Fibroblast of the aortic adventitia (primary cell): ENCODE measurements at places on chromosomes 3 and 15.

GRCh38 chr3:182790612-182791011 lies 2.7 kb upstream of the ATP11B start:
- no peak for DNase-seq

DNA sequence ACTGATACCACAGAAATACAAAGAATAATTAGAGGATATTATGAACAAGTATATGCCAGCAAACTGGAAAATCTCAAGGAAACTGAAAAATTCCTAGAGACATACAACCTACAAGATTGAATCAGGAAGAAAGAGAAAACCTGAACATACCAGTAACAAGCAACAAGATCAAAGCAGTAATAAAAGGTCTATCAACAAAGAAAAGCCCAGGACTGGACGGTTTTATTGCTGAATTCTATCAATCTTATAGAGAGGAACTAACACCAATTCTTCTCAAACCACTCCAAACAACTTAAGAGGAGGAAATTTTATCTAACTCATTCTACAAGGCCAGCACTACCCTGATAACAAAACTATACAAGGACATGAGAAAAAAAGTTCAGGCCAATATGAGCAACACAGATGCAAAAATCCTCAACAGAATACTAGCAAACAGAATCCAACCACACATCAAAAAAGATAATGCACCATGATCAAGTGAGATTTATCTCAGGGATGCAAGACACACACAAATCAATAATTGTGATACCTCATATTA lies 71.1 kb upstream of the IMPG2 start:
- no peak for DNase-seq

DNA sequence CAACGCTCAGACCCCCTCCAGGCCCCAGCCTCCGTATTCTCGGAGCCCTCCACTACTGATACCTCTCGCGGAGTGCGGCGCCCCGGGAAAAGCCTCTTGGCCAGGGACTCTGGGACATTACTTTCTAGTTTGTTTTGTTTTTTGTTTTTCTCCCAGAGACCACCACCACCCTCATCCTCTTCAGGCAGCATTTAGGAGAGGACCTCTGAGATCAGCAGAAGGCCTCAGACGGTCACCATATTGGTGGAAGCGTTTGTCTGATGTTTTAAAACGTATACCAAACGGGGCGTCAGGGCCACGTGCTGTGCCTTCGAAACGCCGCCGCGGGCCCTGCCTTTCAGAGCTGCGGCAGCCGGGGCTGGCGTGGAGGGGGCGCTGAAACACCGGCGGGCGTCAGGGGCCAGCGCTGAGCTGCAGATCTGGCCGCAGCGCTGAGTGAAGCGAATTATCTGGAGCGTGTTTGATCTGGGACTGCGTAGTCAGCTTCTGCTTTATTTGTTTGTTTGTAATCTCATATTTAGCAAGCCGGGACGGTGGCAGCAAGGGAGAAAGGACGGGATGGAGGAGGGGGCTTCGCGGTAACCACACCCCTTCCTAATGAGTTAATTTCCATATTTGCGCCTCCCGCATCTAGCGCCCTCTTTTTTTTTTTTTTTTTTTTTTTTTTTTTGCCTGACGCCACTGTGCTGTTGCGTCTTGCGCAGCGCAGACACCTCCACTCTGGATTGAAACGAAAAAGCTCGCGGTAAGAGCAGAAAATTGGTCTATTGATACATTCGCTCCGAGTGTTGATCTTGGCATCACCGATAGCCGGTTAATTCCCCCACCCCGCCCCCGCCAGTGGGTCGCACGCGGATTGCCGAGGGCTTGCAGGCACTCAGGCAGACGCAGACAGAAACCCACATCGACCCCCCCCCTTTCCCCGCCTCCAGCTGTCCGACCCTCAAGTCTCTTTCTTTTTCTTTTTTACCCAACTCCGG lies 14.9 kb downstream of the SOX2 start:
- DNase-seq = no peak

- peak; percentile 54 for DNase-seq
These were observed 126.4 kb downstream of the IMPG2 start for GRCh38 chr3:101193957-101194356.

DNA sequence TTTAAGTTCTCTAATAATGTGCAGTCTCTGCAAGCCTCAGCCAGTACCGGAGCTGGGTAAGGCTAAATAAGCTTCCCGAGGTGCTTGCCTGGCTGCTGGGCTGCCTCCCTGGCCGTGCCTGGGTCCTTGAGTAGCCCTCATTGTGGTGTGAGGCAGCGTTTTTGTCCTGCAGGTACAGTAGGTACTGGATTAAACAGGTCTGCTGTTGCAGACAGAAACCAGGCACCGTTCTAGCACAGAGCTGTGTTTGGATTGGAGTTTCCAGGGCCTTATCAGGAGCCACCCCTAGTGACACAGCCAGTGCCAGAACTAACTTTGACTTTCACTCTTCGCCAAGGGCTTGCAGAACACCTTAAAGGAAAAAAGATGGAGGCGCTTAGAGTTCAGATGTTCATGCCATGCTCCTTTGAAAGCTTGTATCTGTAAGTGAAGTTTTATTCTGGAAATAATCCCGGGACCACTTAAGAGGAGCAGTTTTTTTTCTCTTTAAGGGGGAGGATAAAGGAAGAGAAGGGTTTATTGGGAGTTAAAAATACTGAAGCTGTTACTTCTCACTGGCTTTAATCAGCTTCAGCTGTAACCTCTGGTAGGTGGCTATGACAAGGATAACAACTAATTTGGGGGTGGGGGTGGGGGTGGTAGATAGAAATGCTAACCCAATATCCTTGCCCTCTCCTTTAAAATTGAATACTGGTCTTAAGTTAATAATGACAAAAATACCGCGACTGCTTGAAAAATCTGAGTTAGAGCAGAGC lies 126.8 kb downstream of the MITF start:
- peak; percentile 12 for DNase-seq

GRCh38 chr15:100571592-100572167 lies 30.3 kb downstream of the LINS1 start:
- no peak for DNase-seq

DNA sequence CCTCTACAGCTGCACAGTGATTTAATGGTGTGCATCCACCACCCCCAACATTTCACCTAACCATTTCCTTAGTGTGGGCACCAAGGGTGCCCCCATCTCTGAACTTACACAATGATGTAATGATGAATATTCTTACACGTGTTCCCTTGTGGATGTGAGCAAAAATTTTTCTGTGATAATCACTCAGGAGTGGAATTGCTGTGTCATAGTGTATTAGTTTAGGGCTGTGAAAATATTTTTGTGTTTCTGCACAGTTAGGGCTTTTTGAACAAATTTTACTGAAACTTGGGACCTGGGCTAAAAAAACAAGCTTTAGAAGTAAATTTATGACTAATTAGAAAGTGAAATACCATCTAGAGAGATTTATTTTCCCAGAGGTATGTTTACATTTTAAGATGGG lies 134.5 kb upstream of the CCNL1 start:
- DNase-seq = peak; percentile 54

- no peak for DNase-seq
These were observed 259.5 kb upstream of the GRM7 start for GRCh38 chr3:6601374-6601773.

DNA sequence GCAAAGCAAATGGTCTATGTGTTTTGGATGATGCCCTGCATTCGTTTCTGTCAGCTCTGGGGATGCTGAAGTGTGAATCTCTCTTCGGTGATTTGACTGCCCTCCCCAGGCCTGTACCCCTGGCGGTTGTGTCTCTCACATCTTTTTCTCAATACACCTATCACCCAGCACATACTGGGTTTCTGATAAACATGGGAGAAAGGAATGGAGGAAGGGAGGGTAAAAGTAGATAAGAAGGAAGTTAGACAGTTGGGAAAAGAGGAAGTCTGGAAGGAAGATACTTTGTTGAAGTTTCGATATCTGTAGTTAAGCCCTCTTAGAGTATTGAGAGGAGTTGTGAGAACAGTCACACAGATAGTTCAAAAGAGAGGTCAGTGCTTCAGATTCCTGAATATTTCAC lies 35.8 kb upstream of the LRTM1 start:
- DNase-seq = no peak

GRCh38 chr15:64566102-64566501 lies 105.7 kb downstream of the ZNF609 start:
- DNase-seq = no peak

DNA sequence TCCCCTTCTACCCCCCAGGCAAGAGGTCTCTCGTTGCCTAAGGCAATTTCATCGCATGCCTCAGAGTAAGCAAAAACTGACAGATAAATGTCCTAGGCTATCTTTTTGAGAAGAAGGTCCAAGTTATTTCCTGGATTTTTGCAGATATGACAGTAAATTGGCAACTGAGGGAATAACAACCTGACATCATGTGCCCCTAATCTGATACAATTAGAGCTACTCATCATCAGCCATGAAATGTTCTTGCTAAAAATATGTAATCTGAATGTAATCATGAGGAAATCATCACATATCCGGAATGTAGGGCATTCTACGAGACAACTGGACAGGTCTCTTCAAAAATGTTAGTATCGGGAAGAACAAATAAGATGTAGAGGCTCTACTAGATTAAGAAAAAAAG lies 44.1 kb downstream of the TNIK start:
- peak; percentile 41 for DNase-seq

GRCh38 chr3:136787349-136787748 lies 31.6 kb upstream of the SLC35G2 start:
- peak; percentile 84 for DNase-seq

GRCh38 chr3:185152410-185153170 lies at the start of gene C3orf70:
Gene C3orf70, minus strand, starts transcription at chr3:185153060. Its CDS starts 237 bp downstream, at chr3:185152823.
- peak; percentile 25 for DNase-seq

GRCh38 chr3:166844329-166844728 lies 535.8 kb downstream of the ZBBX start:
- no peak for DNase-seq

- DNase-seq = peak; percentile 26
These were observed 61.0 kb upstream of the ST3GAL6 start for GRCh38 chr3:98702166-98702565.

- no peak for DNase-seq
These were observed 15.0 kb downstream of the PRR23E start for GRCh38 chr3:127207727-127208482.

GRCh38 chr3:55486101-55486856 lies 827 bp downstream of the WNT5A start:
- DNase-seq = peak; percentile 60

DNA sequence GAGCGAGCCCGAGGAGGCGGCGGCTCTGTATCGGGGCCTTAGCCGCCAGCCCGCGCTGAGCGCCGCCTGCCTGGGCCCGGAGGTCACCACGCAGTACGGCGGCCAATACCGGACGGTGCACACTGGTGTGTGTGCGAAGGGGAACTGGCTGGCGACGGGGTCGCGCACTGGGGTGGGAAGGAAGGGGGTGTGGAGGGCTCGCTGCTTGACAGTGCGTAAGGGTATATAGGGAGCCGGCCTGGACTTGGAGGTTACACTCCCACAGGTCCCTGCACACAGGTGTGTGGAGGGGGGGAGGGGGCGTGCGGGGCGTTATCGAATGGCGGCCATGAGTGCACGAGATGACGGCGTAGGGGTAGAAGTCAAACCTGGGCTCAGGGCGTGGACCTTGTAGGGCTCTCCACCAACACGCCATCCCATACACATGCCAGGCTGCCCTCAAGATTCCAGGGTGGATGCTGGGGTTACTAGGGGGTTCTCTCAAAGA lies 389 bp downstream of the APEH start:
- DNase-seq = no peak

- DNase-seq = no peak
These were observed 1.8 kb downstream of the MANF start for GRCh38 chr3:51386852-51387229.

DNA sequence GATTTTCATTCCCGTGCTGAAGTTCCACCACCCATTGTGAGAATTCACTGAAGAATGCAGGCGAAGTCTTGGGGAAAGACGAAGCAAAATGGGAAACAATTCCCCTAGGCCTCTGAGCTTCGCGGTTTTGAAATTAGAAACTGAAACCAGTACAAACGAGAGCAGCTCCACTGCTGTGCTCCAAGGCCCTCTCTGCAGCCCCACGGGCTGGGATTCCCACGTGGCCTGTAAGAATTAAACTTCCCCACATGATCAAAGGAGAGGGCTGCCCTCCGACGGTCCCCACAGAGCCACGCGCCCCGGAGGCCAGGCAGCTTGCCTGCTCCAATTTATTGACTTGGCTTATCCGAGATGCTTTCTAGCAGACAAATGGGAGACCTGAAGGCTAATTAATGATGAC lies 144.0 kb downstream of the GREM1 start:
- DNase-seq = peak; percentile 73

GRCh38 chr3:107846279-107846852 lies 244.5 kb downstream of the CD47 start:
- DNase-seq = peak; percentile 73

GRCh38 chr3:126620738-126621137 lies 34.2 kb downstream of the TXNRD3 start:
- DNase-seq = peak; percentile 25

DNA sequence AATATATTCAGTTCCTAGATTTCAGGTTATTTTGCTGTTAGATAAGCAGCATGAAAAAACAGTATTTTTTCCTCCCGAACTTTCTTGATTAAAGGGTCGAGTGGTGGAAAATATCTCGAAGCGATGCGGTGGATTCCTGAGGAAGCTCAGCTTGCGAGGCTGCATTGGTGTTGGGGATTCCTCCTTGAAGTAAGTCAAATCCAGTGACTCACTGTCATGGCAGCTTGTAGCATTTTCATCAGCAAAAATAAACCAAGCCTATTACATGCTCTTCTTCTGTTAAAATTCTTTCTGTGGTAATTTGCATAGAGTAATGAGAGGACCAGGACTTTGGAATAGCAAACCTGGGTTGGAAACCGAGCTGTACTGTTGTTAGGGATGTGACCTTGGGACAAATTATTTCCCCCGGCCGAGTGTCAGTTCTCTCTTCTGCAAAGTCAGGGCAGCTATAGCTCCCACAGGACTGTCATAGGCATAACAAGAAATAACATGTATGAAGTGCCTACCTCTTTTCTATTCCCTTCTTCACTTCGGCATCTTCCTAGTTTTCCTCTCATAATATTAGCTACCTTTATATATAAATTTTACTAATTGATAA lies 75.6 kb downstream of the UBP1 start:
- DNase-seq = no peak

DNA sequence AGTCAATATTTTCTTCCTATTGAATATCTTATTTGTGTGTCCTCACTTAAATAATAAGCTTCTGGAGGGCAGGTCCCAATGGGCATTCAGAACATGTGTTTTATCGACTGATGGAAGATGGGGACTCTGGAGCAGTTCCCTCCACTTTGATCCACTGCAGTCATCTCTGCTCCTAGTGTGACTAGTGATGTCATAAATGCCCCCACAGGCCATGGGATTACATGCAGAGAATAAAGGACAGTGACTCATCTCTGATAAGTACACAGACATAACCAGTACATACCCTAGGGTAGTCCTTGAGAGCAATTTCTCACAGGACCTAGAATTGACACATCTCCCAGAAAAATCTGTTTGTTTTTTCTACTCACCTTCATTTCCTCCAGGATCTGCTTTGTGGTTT lies 49.4 kb upstream of the FMN1 start:
- peak; percentile 15 for DNase-seq

GRCh38 chr15:39173426-39173825 lies 407.5 kb upstream of the THBS1 start:
- no peak for DNase-seq

- no peak for DNase-seq
These were observed 56.8 kb downstream of the GASK1A start for GRCh38 chr3:43035801-43036365.
